ENCODE measurements at places on chromosomes 12 and 14.
A peak's percentile ranks its signal among the peaks of the same experiment; 100 is the strongest.

- peak; percentile 59 for DNase-seq
Measured at GRCh38 chr14:81464253-81465002, 64.3 kb upstream of the STON2 start.

DNA sequence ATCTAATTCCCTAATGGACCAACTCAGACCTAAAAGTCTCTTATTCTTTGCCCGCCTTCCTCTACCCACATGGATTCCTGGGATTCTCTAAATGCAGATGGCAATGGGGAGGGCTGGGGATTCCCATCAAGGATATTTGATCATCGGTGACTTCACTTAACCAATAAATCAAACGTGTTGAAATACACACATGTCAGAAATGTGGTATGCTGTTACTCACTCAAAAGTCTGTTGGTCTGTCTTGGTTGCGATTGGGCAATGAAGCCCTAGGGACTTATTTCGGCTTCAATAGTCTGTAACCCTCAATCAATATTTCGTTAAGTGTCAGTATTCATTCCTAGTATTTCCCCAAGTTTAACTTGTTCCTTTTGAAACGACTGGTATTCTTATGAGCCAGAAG, 117.2 kb upstream of the DIO3 start:
- DNase-seq, result no peak

DNA sequence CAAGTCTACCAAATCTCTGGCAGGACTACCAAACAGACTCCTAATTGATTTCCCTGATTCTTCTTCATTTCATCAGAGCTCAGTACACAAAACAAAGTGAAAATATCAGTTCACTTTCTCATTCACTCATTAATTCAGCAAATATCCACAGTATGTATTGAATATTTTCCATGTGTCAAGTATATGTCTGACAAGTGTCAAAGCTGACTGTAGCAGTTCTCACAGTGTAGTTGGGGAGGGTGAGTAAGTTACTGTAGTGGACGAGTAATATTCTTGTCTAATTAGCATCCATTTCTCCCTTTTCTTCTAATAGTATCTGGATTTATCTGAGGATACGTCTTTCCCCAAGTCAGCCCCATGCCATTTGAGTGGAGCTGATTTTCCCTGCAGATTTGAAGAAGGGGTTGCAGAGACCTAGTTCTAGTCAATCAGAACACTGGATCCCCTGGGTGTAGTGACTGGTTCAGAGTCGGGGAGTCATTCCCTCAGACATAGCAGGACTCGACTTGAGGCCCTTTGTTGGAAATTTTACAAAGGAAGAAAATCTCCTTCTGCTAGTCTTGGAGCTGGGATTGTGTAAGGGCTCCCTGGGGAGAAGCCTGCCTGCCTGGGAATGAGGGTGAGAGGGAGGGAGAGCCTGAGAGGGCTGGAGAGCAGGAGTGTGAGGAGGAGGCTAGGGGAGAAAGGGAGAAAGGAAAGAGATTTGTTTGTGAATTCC, 51.4 kb downstream of the GRIP1 start:
- DNase-seq, result no peak

- DNase-seq, result no peak
Measured at GRCh38 chr12:24012528-24012927, 63.1 kb upstream of the SOX5 start.

GRCh38 chr14:99655521-99655920, 10.6 kb downstream of the HHIPL1 start:
- no peak for DNase-seq

DNA sequence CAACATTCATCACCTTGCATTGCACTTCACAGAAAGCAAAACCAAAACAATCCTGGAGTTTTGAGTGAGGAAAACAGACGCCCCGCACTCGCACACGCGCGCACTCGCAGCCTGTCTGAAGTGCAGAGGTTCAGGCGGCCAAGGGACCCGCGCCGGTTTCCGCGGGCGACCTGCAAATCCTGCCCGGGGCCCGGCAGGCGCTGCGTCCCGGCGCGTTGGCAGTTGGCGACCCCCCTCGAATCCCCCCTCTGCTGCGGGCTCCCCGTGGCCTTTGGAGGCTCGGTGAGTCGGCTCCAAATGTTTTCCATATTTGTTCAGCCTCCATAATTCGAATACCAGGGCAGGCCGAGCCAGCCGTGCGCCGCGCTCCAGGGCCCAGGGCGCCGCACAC, at the start of gene SSPN:
Gene SSPN (plus strand): TSS at position 324 of the 391 bp plus-strand sequence. CDS start 100 bp downstream, outside the sequence.
- DNase-seq, result peak; percentile 84

DNA sequence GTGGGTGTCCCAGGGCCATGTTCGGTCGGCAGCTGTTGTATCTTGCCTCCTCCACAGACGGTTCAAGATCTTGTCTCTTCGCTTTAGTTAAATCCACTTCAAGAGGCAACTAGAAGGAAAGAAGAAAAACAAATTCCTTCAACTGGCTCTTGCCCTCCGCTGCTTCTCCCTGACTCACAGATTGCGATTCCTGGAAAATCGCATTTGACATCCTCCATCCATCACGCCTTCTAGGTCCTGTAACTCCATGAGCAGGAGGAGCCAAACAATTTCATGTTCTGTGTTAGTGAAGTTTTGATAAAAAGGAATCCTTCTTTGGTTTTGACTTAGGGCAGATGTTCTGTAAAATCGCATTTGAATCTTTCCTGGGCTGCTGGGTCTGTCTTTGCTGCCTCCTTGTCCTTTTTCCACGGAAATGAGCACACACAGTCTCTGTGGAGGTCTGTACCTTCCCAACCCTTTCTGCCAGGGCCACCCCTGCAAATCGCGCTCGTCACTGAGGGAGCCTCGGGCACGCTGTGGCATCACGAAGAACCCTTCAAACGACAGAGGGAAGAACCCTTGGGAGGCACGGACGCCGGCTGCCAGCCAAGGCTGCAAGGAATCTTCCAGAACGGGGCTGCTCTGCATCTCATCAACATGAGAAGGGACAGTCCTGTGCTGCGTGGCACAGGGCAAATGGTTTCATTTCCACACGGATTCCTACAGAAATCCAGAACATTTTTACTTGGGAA, 32.6 kb downstream of the RAD52 start:
- no peak for DNase-seq

GRCh38 chr14:35932136-35932535, 106.0 kb downstream of the BRMS1L start:
- no peak for DNase-seq

GRCh38 chr12:124927201-124928094, 13.0 kb upstream of the UBC start:
- DNase-seq, result no peak

GRCh38 chr14:22296722-22297121, 292.3 kb downstream of the DAD1 start:
- DNase-seq, result no peak

DNA sequence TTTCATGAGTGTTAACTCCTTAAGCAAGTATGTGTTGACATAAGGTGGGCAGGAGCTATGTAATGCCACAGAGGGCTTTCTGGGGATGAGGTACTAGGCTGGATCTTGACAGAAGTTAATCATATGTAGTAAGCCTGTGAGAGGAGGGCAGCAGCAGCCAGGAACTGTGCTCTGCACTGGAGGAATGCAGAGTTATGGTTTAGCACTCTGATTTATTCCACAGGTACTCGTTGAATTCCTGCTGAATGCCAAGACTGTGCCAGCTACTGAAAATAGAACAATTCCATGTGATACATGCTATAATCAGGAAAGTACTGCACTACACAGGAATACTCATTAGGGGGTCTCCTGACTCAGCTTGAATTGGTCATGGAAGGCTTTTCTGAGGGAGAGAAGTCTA, 58.7 kb downstream of the SUSD6 start:
- no peak for DNase-seq

GRCh38 chr14:81165188-81165587, 55.6 kb downstream of the GTF2A1 start:
- DNase-seq, result no peak

DNA sequence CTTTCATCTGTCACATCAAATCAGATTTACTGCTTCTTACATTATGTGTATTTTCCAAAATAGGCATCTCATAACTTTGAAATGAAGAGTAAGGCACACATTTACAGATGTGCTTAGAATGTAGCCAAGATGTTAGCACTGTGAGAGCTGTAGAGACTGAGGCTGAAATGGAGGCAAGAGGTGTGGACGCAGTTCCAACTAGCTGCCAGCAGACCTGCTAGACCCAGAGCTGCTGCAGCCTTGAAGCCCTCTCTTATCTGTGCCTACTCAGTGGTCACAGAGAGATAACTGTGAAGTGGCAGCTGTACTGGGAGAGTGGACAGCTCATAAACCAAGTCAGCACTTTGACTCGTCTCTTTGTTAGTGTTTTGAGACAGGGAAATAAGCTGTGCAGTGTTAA, 470.9 kb downstream of the CCER1 start:
- DNase-seq, result no peak

DNA sequence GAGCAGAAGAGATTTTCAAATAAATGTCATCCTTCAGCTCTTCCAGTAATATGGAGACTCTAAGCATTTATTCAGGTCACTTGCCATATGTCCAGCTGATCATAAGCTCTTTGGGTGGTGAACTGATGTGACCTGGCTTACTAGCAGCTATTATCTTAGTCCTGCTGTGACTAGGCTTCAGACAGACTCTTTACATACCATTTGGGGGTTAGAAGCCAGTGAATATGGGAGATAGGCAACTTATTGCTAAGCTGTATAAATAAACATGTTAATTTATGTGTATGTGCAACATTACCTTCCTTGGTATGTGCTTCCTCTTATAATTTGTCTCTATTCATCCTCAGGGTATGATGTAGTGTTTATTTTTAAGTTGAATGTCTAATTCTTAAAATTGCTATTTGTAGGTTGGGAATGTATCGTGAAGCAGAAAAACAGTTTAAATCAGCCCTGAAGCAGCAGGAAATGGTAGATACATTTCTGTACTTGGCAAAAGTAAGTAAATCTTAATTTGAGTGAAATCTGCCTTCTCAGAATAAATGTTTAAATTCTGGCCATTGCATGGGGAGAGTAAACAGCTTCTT, 32.4 kb downstream of the TTC8 start:
- no peak for DNase-seq

GRCh38 chr12:88431246-88431645, 149.0 kb downstream of the KITLG start:
- no peak for DNase-seq

- DNase-seq, result no peak
Measured at GRCh38 chr12:4648104-4648500, 749 bp downstream of the AKAP3 start.

Data from NCI-H526 (cell line).